ENCODE measurements at places on chromosomes 5 and 9.

GRCh38 chr9:92652461-92652860 lies 17.5 kb downstream of the IPPK start:
- DNase-seq: no peak

DNA sequence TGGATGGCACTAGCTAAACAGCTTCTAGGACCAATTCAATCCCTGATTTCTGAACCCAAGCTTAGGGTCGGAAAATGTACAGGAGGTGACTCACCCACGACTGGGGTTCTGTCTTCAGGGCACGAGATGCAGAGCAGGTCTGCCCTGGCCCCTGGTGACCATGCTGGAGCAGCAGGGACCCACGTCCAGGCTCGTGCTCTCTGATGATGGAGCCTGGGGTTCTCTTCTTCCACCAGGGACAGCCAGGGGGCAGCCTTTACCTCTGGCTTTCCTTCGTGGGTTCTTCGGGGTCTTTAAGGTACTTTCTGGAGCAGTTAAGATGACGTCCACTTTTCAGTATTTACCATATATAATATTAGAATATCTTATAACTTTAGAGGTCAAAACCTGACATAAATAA lies 2.1 kb downstream of the CFAP77 start:
- no peak for DNase-seq

- no peak for DNase-seq
Measured at GRCh38 chr5:10990634-10991033, 229.6 kb upstream of the DAP start.

DNA sequence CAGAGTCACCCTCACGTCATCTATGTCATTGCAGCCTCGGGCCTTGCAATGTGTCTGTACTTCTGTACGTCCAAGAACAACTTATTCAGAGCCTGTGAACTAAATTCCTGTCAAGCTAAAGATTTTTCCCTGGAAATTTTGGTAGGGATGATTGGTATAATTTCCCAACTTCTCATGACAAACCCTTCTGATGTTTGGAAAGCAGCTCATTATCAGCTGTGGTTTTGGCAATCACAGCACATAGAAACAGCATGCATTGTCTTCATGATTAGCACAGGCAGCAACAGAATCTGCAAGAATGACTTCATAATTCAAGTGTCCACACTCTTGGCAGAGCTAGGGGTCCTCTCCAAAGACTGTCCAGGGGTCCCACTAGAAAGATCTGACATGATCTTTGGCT lies 49.5 kb downstream of the APBA1 start:
- DNase-seq: no peak

GRCh38 chr5:6827526-6828219 lies 114.4 kb downstream of the TENT4A start:
- DNase-seq: peak; percentile 55

DNA sequence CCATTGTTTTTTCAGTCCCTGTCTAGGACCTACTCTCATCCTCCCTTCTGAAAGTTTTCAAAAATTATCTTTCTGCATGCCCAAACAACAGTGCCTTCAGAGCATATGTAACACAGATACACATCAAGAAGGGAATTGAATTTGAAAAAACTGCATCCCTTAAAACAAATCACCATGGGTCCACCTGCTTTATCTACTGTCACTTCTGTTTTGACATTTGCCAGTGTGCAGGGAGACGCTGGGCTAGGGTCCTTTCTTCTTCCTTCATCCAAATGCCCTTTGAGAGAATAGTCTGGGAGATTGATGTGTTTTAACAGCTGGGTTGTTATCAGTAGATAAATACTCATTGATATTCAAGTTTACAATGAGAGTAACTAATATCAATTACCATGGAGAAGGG lies 1630.1 kb downstream of the MAT2B start:
- DNase-seq: no peak

DNA sequence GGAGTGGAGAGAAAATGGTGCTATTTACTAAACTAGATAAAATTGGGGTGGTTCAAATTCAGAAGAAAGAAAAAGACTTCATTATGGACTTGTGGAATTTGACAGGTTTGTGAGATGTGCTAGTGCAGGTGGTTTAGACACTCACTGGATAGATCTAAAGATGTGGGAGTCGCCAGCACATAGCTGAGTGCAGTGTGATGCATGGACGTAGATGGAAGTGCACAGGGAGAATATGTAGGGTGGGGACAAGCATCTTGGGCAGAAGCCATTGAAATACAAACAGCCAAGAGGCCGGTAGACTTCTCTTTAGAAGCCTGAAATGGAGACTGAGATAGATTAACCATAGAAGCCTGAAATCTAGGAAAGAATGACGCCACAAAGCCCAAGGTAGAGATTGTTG lies 10.7 kb downstream of the HAPLN1 start:
- no peak for DNase-seq

DNA sequence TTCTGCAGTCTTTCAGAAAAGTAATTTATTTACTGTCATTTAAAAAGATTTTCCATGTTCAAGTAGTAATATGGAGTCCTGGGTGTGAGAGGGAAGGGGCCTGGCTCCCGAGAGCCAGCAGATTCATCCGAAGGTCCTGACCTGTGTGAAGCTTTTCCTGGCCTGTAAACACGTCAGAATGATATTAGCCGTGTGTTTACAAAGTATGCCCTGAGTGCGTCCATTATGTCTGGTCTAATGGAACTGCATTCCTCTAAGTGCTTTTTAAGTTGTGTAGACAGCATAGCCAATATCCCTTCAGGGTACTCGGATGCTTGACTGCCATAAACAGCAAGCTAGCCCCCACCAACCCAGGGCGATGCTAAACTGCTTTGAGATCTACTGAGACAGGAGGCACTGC lies 495.2 kb downstream of the AGTPBP1 start:
- DNase-seq: no peak

DNA sequence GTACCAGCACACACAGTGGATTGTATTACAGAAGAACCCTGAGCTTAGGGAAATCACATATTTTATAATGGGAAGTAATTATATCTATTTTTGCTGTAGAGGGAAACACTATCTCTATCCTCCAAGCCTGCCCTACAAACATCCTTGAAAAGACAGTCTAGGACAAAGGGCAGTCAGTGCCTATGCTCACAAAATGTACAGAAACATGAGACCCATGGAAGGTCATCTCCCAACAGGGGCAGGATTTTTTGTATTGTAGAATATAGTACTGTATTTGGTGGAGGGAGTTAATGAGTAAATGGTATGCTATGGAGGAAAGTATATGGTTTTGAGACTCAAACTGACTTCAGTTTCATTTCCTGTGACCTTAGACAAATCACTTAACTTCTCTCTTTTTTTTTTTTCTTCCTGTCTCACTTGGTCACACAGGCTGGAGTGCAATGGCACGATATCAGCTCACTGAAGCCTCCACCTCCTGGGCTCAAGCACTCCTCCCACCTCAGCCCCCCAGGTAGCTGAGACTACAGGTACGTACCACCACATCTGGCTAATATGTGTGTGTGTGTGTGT lies 5.8 kb upstream of the RAB14 start:
- DNase-seq: no peak

GRCh38 chr9:136456258-136456657 lies 16.6 kb upstream of the INPP5E start:
- DNase-seq: no peak

GRCh38 chr5:42163083-42163482 lies 238.0 kb downstream of the FBXO4 start:
- DNase-seq: no peak

GRCh38 chr9:38621434-38622287 lies 1.3 kb upstream of the ANKRD18A start:
- peak; percentile 24 for DNase-seq

DNA sequence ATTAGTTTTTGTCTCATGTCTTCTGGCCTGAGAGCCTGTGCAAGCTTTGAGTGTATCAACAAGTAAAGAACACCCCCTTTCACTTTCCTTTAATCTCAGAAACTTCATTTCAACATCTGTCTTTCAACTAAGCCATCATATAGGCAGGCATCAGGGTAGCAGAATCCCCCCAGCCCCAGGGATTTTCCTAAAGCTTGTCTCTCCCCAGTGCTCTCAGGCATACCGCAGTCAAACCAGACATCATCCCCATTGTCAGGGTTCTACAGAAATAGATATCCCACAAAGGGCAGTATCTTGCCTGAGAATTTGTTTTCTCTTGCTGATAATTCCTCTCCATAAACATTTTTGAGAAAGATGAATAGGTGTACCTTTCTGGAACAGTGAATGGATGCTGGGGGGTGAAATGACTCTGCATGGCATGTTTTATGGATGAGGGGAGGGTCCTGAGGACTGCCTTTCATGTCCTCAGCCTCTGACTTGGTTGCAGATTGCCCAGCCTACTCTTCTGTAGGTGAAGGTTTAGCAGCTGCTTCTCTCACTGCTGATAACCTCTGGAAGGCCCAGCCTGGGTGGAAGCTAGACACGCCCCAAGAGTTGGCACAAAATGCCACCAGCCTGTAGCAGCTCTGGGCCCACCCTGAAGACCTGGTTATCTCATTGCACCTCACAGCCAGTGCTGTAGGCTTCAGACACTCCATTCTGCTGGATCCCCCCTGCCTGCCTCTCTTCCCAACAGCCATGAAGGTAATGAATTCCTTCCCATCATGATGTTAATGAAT lies 20.5 kb upstream of the SHB start:
- no peak for DNase-seq

DNA sequence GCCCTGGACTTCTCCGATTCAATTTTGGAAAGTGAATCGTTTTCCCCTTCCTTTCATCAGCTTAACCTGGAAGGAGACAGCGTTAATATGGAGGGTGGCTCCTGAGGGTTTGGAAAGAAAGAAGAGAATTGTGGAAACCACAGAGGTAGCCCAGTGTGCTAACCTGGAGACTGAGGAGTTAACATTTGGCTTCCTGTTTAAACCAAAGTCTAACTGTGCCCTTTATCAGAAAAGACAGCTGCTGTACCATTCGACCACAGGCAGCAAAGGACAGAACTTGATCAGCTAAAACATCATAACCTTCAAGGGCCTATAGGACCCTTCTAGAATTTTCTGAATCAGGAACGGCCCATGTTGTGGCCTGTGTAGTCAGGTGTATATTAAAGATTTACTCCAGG lies 735 bp downstream of the IDNK start:
- DNase-seq: peak; percentile 35

DNA sequence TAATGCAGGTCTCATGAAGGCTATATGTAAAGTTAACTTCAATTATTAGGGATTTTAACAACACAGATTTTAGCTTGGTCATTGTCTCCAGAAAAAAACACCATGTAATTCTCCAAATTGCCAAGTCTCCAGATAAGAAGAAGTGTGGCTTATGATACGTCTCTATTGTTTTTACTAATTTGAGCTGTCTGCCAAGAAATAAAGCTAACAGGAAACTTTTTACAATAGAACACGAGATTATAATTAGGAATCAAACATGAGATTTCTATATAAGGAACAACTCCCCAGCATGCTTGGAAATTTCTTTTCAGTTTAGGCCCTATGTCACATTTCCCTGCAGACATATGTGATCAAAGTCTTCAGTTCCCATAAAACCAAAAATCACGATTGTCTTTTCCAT lies 142.7 kb downstream of the MCTP1 start:
- no peak for DNase-seq

DNA sequence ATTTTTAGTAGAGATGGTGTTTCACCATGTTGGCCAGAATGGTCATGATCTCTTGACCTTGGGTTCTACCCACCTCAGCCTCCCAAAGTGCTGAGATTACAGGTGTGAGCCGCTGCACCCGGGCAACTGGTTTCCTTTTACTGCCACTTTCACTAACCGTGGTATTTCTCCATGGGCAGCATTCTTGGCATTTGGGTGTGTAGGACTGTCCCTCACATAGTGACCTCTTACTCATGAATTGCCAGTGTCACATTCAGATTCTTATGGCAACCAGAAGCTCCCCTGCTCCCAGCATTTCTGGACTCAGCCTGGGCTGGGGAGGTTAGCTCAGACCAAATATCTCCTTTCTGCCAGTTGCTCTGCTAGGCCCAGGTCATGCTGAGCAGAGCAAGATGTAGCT lies 50.1 kb downstream of the FOXI1 start:
- DNase-seq: no peak

Measured in CD4-positive, alpha-beta T cell treated with Interleukin-4 for 4 hours (primary cell).